ENCODE measurements at places on chromosomes 7 and 10. TPM values are rescaled to one million over a fixed set of nuclear protein-coding genes. Genes with fewer than 3 reads are reported as not detected.

Gene GRID2IP
- total RNA-seq, result not detected

Gene XRCC2
- 4.5 TPM for total RNA-seq

Gene CEP55
- total RNA-seq, result 43.0 TPM

Gene NPFFR1
- total RNA-seq, result not detected

Gene TAS2R39
- not detected for total RNA-seq

Data from HFFc6 (cell line).